Activated CD4-positive, alpha-beta T cell treated with anti-CD3 and anti-CD28 coated beads for 48 hours (primary cell): ENCODE measurements at places on chromosomes 7 and 10.

GRCh38 chr10:29687421-29688164 lies 52.8 kb upstream of the SVIL start:
- no peak for DNase-seq

DNA sequence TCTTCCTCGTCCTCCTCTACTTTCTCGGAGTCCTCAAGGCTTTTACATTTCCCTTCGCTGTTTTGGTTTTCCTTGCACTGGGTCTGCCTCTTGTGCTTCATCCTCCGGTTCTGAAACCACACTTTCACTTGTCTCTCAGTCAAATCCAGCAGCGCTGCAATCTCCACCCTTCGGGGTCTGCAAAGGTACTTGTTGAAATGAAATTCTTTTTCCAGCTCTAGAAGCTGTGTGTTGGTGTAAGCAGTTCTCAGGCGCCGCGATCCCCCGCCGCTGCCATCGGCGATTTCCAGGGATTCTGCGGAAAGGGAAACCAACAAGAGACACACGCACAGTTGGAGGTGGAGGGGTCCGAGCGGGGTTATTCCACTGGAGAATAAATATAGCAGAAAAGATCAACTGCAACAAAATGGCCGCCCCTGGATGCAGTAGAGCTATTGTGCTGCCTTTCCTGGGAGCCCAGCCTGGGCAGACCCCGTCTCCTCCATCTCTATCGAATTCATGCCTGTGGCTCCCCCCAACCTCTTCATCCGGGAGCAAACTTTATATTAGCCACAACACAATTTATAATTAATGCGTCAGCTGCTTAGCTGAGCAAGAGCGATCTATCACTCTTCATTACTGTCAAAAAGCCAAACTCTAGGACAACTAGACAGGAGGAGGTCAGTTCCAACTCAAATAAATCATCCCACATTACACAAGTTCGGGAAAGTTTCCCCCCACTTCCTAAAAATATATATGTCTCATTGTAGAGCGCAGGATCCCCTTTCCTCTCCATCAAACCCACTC lies 1.1 kb downstream of the HOXA2 start:
- no peak for DNase-seq

DNA sequence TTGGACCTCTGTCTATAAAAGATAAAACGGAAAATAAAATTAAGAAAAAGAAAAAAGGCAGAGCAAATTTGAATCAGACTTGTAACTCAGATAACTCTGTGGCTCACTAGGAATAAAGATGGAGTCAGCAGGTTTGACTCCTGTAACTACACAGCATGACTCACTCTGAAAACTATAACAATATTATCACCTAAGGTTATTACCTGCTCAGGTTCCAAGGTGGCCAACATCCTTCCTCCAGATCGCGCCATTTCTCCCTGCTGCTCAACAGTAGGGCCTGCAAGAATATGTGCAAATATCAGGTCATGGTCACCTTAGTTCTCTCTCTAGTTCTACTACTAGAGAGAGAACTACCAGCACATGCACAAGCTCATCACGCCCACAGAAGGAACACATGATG lies 30.0 kb downstream of the ALDH18A1 start:
- DNase-seq = no peak

- DNase-seq = no peak
Observed at GRCh38 chr7:55912748-55913158, 25.5 kb downstream of the ZNF713 start.

DNA sequence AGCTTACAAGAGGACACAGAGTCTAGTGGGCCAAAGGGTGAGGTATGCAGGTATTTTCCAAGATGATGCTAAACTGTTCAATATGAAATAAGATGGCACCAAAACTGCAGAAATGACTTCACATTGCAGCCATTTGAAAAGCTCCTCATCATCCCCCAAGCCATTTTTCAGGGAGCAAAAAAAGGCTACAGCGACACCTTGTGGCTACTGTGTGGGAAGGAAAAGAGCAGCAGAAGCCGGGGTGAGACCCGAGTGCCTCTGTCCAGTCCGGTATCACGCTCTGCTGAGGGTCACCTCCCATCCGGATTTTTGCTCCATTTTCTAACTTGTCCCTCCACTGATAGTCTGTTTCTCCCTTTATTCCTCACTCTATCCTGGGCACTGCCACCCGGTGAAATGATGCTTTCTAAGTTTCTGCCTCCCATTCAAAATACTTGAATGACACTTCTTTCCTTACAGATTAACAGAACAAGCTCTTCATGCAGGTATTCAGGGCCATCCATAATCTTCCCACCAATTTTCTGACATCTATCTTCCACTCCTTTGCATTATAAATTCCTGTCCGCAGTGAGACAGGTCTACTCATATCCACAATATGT lies 220.2 kb downstream of the DGKI start:
- DNase-seq = peak; percentile 60

DNA sequence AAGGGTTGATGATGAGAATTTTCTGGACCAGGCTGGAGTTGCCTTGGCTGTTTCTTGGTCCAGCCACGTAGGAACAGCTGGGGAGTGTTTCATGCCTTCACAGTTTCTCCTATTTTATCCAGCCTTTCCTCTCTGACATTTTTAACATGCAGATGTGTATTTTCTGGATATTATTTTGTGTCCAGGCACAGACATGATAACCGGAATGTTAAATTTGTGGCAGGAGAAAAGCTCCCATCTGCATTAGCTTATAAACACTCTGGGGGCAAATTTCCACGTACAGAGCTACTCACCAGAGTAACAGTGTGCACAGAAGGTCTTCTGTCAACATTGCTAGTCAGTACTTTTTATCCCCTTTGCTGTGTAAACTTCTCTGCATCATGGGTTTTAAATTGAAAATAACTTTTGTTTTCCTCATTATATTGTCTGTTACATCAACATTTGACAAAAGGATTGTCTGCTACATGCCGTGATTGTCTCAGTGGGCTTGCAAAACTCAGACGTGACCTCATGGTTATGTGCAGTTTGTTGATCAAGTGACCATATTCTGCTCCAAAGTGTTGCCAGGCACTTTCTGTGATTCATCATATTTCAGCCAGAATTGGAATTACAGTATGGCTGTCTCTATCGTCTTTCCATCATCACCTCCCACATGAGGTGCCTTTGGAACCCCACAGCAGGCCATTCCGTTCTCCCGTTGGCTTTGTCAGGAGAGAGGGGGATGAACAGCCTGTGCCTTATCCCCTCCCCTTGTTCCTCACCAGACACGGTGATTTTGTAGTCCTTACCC lies 41.4 kb downstream of the INSYN2A start:
- no peak for DNase-seq

GRCh38 chr10:133336577-133337369 lies at the start of gene CALY:
Gene CALY (minus strand): TSS chr10:133336896. CDS start chr10:133328989, 7,907 bp downstream.
- DNase-seq = peak; percentile 76

DNA sequence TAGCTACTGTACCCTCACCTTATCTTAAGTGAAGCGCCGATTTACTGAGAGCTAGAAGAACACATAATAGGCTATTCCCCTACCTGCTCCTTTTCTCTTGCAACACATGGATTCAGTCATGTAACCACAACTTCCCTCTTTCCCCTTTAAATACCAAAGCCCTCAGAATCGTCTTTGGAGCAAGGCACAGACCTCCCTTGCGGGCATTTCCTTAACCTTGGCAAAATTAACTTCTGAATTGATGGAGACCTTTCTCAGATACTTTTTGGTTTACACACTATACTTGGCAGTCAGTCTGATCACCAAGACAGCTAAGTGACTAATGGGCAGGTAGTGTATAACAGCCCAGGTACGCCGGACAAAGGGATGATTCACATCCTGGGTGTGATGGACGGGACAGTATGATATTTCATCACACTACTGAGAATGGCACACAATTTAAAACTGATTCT lies 72.7 kb upstream of the SEC61G start:
- DNase-seq = no peak

DNA sequence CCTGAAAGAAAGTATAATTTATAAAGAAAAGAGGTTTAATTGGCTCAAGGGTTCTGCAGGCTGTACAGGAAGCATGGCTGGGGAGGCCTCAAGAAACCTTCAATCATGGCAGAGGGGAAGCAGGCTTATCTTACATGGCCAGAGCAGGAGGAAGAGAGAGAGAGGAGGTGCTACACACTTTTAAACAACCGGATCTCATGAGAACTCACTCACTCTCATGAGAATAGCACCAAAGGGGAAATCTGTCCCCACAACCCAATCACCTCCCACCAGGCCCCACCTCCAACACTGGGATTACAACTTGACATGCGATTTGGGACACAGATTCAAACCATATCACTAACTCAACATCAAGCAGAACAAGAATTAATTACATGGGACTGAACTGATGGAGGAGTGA lies 6.9 kb upstream of the ZNF485 start:
- no peak for DNase-seq

DNA sequence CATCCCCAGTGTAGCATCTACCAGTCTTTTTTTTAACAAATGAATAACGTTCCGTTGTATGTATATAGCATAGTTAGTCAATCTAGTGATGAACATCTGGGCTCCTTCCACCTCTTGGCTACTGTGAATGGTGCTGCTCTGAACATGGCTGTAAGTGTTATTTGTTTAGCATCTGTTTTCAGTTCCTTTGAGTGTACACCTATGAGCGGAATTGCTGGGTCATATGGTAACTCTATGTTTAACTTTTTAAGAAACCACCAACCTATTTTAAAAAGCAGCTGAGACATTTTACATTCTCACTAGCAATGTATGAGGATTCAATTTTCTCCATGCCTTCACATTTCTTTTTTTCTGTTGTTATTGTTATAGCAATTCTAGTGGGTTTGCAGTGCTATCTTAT lies 178.2 kb downstream of the DNAJC1 start:
- DNase-seq = no peak

- DNase-seq = no peak
Observed at GRCh38 chr10:86365346-86366032, 1.1 kb downstream of the GRID1 start.

DNA sequence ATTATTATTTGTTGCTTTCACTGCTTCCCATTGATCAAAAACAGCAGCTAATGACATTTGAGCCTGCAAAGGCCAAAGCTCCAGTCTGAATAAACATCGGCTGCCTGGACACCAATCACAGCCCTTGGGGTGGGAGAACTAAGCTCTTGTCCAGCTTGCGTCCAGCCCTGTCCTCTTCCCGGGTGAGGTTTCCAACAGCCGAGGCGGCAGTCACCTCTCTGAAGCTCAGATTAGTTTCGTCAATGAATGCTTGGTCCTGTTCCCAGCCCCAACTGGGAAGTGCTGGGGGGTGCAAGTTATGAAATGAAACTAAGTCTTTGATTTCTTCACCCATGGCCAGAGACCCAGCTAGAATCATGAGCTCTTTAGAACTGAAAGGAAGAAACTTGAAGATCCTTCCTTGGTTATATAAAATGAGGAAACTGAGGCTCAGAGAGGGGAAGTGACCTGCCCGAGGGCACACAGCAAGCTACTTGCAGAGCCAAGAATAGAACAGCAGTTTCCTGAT lies 114.0 kb upstream of the TCF7L2 start:
- no peak for DNase-seq

DNA sequence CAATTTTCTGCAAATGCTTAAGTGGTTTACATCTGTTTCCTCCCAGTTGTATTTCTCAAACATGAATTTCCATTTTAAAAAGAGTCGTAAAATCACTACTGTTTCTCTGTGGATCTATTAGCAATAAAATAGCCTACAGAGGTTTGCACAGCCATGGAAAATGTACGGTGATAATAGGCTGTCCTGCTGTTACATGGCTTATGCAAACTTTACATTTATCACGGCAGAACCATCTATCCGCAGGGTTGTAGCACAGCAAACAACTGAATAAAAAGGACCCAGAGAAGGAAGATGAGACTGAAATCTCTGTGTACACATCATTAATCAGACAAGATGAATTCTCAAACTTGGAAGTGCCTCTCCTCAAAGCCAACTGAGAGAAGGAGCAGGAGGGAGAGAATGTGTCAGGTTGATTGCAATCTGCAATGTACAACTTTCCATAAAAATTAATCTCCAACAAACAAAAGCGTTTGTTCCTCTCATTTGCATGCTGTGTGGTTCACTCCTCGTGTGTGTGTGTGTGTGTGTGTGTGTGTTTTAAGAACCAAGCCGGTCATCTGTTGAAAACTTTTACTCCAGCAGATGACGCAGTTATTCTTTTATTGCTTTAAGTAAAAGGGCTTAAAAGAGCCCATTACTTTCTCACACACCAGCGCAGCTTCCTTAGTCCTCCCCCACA lies 279.3 kb downstream of the SKAP2 start:
- DNase-seq = no peak
